ENCODE measurements at places on chromosomes 13 and 19. TPM values are rescaled to one million over a fixed set of nuclear protein-coding genes. Genes with fewer than 3 reads are reported as not detected.
A peak's percentile ranks its signal among the peaks of the same experiment; 100 is the strongest.

Gene SWSAP1
- total RNA-seq = 2.1 TPM

DNA sequence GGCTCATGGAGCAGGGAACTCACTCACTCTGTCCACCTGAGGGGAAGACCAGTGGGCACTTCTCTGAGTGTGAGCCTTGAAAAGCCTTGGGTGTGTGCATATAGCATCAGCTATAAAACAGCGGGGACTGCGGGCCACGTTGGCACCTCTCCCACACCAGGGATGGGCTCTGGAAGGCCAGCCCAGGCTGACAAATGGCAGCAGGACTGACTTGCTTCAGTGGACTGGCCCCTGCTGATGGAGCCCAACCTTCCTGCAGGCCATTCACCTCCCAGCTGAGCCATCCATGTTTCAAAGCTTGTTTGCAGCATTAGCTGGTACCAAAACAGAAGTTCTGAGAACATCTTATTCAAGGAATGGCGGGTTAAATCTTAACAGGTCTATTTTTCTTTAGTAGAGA lies 21.0 kb downstream of the TSHZ3 start:
- no peak for DNase-seq

DNA sequence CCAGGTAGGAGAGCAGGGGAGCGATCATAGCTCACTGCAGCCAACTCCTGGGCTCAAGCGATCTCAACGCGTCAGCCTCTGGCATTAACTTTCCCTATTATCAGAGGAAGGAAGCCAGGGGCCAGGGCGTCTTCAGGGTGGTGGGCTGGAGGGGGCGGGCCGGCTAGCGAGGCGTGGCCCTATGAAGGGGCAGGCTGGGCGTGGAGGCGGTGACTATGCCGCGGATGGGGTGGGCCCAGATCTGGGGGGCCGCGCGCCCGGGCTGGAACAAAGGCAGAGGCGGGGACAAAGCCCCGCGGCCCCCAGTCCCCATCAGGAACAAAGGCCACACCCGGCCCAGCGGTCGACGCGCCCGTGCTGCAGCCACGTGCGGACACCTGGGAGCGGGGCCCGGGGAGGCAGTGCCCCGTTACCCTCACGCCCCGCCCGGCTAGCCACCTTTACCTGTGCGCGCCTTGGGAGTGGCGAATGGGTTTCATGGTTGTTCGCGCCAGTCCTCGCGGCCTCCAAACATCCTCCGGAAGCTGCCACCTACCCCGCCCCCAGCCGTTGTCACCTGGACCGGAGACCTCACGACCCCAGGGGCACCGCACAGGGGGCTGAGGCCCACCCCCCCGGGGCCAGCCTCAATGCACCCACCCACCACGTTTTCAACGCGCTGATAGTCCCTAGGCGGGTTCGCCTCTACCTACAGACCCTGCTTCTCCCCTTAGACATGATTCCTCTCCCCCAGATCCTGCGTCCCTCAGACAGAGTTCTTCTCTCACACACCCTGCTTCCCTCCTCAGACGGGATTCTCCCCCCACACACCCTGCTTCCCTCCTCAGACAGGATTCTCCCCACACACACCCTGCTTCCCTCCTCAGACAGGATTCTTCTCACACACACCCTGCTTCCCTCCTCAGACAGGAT lies 5.4 kb upstream of the TRIM28 start:
- peak; percentile 77 for DNase-seq

GRCh38 chr19:29086182-29086581 lies 126.8 kb downstream of the UQCRFS1 start:
- no peak for DNase-seq

Gene LEUTX
- 1.6 TPM for total RNA-seq

- DNase-seq = no peak
Observed at GRCh38 chr13:113186061-113186900, 22.2 kb downstream of the PCID2 start.

Gene LILRA2
- not detected for total RNA-seq

Gene GNG14
- not detected for total RNA-seq

GRCh38 chr19:54526972-54527371 lies 24.3 kb downstream of the LAIR2 start:
- DNase-seq = no peak

GRCh38 chr19:48961051-48961649 lies 4.0 kb upstream of the FTL start:
- DNase-seq = peak; percentile 35

Gene CALR3
- not detected for total RNA-seq

GRCh38 chr19:17576758-17577456 lies 21.5 kb downstream of the COLGALT1 start:
- peak; percentile 72 for DNase-seq

Gene OR7A5
- not detected for total RNA-seq

GRCh38 chr13:66859078-66859477 lies 371.1 kb downstream of the PCDH9 start:
- no peak for DNase-seq

GRCh38 chr13:55437162-55437561 lies 1703.6 kb upstream of the PRR20A start:
- no peak for DNase-seq

Gene FCHO1
- 45.2 TPM for total RNA-seq

Gene C3
- total RNA-seq = 0.69 TPM

DNA sequence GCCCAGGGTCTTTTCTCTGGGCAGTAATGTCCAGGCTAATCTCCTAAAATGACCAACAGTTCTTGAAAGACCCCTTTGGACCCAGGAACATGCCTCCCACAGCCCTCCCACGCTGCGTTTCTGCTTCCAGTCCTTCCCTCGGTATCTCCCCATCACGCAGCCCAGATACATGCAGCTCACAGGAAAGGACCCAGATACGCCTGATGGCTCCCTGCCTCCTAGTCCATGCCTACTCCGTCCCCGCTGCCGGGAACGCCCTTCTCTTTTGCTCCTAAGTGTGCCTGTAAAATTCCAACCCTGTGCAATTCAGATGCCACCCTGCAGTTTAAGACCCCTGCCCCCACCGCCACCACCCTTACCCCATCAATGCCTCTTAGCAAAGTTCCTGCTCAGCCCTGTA lies 778 bp downstream of the MUC16 start:
- no peak for DNase-seq

DNA sequence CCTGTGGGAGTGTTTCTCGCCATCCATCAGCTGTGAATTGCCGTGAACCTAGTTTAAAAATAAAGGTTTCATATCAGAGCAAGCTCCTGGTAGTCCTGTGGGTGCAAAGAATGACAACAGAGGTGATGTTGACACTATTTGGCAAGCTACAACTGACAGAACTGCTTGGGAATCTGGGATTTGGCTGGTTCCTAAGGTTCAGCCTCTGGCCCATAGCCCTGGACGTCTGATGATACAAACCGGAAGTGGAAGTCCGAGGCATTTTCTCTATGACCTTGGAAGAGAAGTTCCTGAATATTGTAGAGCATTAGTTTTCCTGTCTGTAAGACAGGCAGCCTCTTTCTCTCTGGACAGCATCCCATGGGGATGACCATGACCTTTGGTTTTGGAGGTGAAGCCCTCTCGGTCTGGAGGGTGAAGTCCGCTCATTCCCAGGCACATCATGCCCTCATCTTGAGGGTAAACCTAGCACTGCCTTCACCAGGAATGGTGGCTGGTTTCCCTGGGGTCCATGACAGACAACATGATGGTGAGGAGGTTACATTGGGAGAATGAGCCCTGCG lies 29.1 kb downstream of the GATAD2A start:
- no peak for DNase-seq

Gene SHISA7
- total RNA-seq = 3.2 TPM

- no peak for DNase-seq
Observed at GRCh38 chr13:101341464-101341863, 74.8 kb downstream of the NALCN start.

DNA sequence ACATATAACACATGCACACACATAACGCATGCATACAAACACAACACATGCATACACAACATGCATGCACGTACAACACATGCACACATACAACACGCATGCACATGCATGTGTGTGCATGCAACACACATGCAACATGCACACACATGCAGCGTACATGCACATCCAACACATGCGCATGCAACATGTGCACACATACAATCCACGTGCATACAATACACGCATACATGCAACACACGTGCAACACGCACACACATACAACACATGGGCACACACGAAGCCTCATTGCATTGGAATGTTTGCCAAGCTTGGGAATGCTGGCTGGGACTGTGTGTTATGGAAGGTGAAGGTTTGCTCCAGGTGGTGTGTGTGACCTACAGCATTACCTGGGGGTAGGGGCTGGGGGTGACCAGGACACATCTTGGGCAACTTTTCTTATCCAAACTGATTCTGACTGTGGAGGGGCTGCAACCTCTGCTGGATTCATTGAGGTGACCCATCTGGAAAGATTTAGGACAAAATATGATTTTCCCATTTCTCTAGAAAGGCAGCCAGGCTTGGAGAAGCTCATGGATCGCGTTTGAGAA lies 58.9 kb downstream of the SPACA7 start:
- no peak for DNase-seq

GRCh38 chr13:19713186-19713965 lies 69.4 kb downstream of the PSPC1 start:
- DNase-seq = no peak

- no peak for DNase-seq
Observed at GRCh38 chr19:53246498-53246897, 8.2 kb downstream of the ZNF677 start.

Gene CCDC70
- total RNA-seq = not detected

Gene SCEL
- total RNA-seq = not detected

DNA sequence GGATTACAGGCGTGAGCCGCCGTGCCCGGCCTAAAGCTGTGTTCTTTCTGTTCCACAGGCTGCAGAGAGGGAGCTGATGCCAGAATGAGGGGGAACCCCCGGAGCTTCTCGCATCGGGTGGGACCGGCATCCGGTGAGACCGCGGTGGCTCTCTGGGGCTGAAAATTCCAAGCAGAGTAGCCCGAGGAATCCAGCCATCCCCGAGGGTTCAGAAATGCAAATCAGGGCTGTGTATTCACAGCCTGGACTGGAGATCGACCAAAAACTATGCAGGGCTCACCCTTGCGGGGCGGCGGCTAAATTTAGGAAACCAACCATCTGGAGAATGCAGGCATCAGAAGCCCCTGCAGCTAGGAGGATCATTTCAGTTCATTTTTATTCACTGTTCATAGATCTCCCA lies 99.2 kb downstream of the GNG7 start:
- peak; percentile 35 for DNase-seq

GRCh38 chr13:47114030-47114429 lies 217.2 kb upstream of the HTR2A start:
- DNase-seq = no peak

- DNase-seq = peak; percentile 56
Observed at GRCh38 chr19:45179072-45179891, 698 bp downstream of the BLOC1S3 start.

Gene TUBA3C
- not detected for total RNA-seq

DNA sequence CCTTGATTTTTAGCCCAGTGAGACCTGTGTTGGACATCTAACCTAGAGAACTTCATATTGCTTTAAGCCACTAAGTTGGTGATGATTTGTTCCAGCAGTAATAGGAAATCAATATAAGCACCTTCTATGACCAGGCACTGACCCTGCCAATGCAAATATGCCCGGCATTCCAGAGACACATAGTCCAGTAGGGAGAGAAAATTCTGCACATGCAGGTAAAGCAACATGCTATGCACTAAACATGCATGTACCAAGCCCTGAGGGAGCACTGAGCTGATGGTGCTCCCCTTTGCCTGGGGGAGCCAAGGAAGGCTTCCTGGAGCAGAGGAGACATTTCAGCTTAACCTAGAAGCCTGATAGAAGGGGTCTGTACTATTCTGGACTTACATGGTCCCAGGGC lies 40.4 kb upstream of the C13orf42 start:
- no peak for DNase-seq

DNA sequence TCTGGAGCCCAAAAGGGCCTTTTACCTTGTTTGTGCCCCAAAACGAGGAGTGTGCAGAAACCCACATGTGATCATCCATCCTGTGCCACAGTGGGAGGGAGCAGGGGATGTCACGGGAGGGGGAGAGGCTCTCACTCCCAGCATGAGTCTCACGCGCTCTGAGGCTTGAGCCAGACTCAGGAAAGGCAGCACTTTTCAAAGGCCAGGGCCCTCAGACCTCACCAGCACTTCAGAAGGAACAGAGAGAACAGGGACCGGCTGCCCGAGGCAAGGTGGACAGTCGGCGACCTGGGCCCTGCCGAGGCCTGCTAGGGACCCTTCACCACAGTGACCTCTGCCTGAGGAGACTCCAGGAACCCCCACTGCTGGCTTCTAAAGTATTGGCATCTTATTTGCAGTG lies 71.7 kb upstream of the WASF3 start:
- DNase-seq = no peak

- no peak for DNase-seq
Observed at GRCh38 chr13:109989155-109989554, 202.8 kb upstream of the IRS2 start.

DNA sequence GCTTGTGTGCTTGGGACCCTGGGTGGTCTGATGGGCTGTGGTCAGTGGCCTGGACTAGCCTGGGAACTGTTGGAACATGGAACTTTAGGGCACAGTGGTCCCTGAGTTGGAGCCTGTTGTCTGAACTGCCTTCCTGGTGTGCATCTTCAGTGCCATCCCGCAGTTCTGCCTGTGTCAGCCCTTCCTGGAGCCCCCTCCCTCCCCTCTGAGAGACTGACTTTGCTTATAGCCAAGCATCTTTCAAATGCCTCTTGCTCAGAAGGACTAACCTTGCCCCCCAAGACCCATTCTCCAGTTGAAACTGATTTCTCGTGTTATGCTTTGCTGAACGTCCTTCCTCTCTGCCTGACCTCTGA lies 14.3 kb downstream of the MAU2 start:
- no peak for DNase-seq

- DNase-seq = no peak
Observed at GRCh38 chr19:55544776-55545439, 435 bp downstream of the SBK3 start.

GRCh38 chr13:38697628-38698333 lies 10.9 kb downstream of the FREM2 start:
- no peak for DNase-seq

GRCh38 chr19:13600091-13600490 lies 93.8 kb upstream of the CACNA1A start:
- DNase-seq = no peak

GRCh38 chr13:50128428-50128931 lies 113.2 kb downstream of the KCNRG start:
- no peak for DNase-seq

DNA sequence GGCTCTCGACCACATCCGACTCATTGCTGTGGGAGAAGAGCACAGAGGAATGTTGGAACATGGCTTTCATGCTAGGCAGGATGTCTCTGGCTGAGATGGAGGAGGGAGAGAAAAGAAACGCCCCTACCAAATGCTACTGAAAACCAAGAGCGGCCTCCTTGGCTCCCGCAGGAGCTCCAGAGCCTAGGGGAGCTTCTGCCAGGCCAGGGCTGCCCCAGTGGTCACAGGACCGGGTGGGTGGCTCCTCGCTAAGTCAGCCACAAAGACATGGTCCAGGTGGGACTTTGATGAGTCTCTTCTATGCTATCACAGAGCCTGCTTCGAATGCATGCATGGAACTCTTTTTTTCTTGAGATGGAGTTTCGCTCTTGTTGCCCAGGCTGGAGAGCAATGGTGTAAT lies 6.7 kb downstream of the LONP1 start:
- no peak for DNase-seq

Data from glutamatergic neuron (in vitro differentiated cells).